ENCODE measurements at places on chromosomes 7 and 10.

DNA sequence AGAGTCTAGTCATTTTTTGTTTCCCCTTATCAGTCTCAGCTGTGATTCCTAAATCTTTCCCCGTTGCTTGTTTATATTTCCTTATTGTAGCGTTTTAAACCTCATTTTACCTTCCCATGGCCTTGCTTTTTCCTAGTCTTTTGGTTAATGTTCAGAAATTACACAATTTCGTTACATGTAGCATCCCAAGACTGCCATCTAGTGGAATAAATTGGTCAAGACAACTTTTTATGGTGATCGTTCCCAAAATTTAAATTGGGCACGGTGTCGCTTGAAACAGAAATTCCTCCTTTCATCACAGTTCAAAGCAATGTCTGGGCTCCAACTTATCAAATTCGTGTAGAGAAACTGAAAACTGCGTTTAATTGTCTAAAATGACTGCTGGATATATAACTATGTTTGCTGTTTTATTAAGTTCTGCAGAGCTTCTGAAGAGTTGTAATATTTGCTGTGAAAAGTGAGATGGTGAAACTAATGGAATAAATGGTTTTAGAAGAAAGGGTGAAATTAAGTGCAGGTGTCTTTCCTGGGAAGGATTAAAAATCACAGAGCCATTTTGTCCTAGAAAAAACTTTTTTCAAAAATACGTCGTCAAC, 370.2 kb downstream of the PHF14 start:
- peak; percentile 61 for DNase-seq

DNA sequence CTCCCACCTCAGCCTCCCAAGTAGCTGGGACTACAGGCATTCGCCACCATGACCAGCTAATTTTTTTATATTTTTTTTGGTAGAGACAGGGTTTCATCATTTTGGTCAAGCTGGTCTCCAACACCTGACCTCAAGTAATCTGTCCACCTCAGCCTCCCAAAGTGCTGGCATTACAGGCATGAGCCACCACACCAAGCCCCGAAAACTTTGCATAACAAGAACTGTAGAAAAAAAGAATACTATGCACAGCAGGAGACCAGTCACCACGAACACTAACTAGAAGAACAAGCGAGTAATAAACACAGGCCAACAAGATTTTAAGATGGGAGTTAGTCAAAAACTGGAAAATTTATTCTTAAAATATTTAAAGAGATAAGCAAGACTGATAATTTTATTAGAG, 447.0 kb downstream of the ETV1 start:
- no peak for DNase-seq

GRCh38 chr7:46319841-46320240, 398.8 kb upstream of the IGFBP3 start:
- no peak for DNase-seq

DNA sequence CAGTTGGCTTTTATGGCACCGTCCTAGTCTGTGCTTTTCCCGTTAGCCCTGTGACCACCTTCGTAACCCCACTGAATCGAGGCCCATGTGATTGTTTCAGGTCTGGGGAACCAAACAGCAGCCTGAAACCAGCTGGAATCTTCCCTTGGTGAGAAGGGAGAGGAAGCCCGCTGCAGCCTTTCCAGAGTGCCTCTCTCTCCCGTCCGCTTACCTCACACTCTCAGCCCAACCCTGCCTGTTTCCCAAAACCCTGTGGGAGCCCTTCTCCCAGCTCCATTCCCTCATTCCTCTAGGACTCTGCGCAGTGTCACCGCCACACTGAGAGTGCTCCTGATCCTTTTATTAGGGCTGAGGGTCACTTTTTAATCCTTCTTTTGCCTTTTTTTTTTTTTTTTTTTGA, 139.6 kb downstream of the WDR37 start:
- DNase-seq = no peak

- peak; percentile 31 for DNase-seq
Measured at GRCh38 chr10:93293999-93294398, 188.1 kb downstream of the MYOF start.

- DNase-seq = peak; percentile 68
Measured at GRCh38 chr7:95871075-95871848, 98.9 kb downstream of the DYNC1I1 start.

DNA sequence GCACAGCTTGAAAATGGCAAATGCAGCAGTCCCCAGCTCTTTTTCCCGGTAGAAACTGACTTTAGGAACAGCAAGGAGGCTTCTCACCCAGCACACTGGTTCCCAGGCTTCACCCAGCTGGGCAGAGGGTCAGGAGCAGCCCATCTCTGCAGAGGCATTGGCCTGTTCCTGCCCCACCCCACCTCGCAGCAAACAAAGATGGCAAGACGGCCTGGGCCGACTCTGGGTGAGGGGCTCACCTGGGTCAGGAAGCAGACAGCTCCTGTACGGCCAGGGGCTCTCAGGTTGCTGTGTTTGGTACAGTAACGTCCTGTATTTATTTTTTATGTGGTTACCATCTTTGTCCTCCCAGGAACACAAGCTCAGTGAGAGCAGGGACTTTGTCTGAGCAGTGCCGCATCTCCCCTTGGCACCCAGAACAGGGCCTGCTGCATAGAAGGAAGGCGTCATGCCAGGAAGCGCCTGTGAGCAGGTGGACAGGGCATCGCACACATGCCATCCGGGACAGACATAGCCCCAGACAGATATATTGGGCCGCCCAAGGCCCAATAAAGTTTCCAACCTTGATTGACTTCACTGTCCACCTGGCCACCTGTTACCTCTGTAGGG, 585.0 kb upstream of the FOXK1 start:
- DNase-seq = no peak

DNA sequence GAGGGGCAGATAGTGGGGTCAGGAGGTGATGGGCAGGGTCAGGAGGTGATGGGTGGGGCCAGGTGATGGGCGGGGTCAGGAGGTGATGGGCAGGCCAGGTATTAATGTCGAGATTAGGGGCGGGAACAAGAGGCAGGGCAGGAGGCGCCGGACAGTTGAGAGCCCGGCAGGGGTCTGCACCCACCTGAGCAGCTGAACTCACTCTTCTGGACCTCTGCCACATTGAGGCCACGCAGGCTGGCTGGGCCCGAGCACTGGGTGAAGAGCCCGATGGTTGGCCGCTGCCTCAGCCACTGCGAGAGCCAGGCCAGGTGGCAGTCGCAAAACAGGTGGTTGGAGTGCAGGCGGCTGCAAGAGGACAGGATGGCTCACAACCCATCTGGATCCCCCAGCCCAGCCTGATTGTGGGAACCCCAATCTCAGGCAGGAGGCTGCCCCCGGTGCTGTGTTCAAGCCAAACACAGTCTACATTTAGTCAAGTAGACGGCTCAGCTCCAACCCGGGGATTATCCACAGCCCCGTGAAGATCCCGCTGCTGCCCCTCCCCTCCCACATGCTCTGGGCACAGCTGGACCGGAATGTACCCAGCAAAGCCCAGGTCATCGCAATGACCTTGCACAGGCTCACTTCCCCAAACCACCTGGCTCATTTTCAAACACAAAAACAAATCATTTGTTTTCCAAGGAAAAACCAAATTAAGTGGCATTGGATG, 122.3 kb downstream of the SLIT1 start:
- no peak for DNase-seq

- no peak for DNase-seq
Measured at GRCh38 chr10:8554574-8554973, 500.1 kb downstream of the GATA3 start.

DNA sequence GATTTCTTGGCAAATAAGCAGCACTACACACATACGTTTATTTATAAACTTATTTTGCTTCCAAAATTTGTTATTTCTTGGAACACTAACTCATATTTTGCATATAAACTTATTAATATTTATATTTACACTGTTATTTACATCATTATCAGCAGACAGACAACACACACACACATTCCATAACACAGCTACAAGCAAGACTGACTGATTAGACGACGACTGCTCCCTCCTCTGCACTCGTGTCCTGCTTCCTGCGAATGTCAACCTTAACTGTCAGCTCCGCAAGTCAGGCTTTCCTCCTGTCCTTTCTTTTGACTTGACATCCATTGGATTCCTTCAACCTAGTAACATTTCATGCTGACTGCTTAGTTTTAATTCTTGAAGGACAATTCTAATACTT, 96.6 kb downstream of the ATE1 start:
- DNase-seq = no peak

GRCh38 chr7:114956702-114957101, 34.8 kb downstream of the MDFIC start:
- no peak for DNase-seq

DNA sequence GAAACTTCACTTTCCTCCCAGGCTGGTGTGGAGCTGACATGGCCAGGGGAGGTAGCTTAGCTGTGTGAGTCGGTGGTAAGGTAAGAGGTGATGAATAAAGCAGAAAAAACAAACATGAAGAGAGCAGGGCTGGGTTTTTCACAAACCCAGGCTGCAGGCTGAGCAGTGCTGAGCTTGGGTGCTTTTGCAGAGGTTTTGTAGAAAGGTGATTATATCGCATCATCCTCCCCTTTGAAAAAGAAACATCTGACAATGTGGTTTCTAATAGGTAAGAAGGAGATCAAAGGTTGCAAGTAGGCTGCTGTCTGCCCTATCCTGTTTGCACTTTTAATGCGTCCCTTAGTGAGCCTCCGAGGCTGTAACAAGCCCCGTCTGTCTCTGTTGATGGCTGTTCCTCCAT, 69.6 kb upstream of the GRM8 start:
- no peak for DNase-seq

- DNase-seq = no peak
Measured at GRCh38 chr7:118327174-118327573, 102.7 kb downstream of the ANKRD7 start.

DNA sequence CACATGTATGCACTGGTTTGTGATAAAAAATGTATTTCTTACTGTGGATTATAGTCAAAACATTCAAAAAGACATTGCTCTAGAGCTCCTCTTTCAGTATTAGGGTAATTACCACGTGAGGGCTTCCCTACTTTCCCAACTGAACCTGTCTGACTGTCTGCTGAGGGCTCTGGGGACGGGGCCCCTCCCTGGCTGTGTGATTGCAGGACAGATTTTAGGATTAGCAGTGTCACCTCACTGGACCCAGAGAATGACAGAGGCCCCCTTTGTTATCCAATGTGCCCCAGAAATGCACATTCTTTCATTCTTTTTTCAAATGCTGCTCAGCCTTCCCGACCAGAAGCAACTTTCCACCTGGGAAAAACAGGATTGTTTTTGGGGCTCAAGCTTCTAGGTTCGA, 43.6 kb upstream of the MXI1 start:
- no peak for DNase-seq

- peak; percentile 92 for DNase-seq
Measured at GRCh38 chr10:119206603-119207365, 587 bp upstream of the GRK5 start.

DNA sequence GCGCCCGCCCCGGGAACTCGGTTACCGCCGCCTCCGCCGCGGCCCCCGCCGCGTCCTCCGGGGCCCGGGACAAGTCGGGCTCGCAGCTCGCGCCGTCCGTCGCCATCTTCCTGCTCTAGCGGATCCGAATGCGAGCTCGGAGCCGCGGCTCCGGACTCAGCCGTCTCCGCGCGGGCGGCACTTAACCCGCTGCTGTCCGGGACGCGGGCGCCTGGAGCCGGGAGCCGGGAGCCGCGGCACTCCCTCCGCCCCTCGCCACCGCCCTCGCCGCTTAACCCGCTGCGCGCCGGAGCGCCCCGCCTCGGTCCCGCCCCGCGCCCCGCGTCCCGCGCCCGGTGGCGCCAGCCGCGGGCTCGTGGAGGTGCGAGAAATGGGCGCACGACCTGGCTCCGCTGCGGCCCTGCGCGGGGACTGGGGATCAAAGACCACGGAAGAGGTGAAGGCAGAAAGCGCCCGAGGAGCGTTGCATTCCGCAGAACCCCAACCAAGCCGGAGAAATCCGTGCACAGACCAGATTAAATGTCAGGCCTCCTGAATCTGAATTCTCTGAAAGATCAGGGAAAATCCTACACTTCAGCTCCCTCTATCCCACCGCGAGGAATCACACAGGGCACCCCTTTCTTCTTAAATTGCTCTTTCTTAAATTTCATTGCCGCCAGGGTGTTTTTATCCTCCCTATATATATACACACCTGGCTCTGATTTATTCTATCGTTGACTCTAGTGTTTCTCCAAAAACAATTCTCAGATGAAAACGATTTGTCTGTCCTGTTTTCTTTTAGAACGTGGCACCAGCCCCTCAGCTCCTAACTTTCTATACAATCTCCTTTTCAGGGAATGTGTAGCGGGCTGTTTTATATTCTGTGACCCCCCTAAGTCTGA, at the start of gene CTTNBP2:
CTTNBP2 (minus strand) TSS at position 132 of the 881 bp plus-strand sequence; CDS start at position 106, 26 bp downstream.
- DNase-seq = peak; percentile 75

DNA sequence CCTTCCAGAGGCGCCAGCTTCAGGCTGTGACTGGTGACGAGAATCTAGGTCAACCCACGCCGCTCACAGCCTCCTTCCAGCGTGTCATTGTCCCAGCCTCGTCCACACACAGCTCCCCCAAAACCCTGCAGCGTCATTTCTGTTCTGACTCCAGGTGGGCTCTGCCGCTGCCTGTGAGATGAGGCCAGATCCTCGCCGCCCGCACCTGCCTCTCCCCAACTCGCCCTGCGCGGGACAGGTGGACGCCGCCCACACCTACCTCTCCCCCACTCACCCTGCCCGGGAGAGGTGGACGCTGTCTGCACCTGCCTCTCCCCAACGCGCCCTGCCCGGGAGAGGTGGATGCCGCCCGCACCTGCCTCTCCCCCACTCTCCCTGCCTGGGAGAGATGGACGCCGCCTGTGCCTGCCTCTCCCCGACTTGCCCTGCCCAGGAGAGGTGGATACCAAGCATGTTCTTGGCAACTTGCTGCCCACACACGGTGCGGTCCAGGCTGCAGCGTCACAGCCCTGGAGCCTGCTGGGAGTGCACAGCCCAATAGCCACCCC, 32.0 kb upstream of the CFAP46 start:
- DNase-seq = no peak

GRCh38 chr7:144004703-144005102, 4.6 kb downstream of the OR6B1 start:
- DNase-seq = no peak

- DNase-seq = no peak
Measured at GRCh38 chr7:44400033-44400511, 74.7 kb upstream of the CAMK2B start.

DNA sequence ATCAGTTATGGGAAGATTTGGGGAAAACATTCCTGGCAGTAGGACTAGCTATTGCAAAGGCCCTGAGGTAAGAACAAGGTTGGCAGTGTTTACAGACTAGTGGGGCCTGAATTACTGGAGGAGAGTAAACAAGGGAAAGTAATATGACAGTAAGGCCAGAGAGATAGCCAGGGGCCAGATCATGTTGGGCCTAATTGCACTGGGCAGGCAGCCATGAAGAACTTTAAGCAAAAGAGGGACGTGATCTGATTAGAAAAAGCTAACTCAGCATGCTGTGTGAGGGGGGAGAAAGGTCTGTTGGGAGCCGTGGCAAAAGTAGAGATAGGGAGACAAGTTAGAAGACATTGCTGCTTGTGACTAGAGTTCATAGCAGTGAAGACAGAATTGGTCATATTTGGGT, 9.2 kb downstream of the NUP42 start:
- DNase-seq = no peak

DNA sequence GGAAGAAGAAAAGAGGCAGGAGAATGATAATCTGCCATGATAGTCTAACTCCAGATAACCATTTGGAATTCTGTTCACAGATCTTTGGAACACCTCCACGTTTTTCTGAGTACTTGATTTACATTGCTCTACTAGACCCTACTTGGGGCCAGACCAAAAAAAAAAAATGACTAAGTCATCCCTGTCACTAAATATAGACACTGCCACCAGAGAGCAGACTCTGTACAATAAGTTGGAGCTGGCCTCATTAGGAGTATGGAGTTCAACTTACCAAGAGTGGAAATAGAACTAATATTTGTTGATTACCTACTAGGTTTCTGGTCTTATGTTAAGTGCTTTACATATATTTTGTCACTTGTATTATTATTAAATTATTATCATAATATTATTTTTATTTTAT, 80.9 kb upstream of the ZNF800 start:
- no peak for DNase-seq
